ENCODE measurements at places on chromosomes 7 and 10.

DNA sequence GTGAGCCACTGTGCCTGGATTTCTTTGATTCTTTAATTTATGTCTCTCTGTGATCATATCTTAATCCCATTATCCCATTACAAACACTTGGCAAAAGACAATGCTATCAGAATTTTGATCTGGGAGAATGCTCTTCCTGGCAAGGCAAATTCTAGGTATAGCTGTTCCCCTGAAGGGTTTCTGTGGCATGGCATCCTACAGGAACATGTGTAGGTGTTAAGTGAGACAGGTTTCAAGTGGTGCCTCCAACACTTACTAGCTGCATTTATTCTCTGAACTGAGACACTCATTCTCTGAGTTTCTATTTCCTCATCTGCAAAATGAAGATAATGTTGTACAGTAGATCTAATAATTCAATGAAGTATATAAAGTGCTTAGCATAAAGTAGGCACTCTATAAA, 87.1 kb upstream of the CTTNBP2 start:
- DNase-seq: no peak

DNA sequence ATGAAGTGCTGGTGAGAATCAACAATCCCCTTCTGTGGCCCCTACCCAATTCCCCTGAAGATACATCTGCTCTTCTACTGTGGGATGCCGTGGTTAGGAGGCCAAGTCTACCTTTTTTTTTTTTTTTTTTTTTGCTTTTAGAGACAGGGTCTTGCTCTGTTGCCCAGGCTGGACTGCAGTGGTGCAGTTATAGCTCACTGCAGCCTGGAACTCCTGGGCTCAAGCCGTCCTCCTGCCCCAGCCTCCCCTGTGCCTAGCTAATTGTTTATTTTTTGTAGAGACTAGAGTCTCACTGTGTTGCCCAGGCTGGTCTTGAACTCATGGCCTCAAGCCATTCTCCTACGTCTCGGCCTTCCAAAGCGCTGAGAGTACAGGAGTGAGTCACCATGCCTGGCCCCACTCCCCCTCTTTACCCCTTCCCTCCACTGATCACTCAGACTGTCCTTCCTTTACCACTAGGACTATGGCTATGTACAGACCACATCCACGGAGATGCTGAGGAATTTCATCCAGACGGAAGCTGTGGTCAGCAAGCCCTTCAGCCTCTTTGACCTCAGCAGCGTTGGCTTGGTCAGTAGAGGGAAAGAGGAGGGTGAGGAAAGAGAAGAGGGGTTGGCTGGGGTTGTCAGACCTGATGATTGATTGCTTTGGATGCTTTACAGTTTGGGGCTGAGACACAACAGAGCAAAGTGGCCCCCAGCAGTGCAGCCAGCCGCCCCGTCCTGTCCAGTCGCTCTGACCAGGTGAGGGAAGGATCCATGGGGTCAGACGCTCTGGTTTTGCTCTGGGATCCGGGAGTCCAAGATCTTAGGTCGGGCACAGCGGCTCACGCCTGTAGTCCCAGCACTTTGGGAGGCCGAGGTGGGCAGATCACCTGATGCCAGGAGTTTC, 1.8 kb downstream of the AP4M1 start:
- DNase-seq: no peak

GRCh38 chr10:7896297-7896696, 78.0 kb downstream of the TAF3 start:
- DNase-seq: no peak

DNA sequence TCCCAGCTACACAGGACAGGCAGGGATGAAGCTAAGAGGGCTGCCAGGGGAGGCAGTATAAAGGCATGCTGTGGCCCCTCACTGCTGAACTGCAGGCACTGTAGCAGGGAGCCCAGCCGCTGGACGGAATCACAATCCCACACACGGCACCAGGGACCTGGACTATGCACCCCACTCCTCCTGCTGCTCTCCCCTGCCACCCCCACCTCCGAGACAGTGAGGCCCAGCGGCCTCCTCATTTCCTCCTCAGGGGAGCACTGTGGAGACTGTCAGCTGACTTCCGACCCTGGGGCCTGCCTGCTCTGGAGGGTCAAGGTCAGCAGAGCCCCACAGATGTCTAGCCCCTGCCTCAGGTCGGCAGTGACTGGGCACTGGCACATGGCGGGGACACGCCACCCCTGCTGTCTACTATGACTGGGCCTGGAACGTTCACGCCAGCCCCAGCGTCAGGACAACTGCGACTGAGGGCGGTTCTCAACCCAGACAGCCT, 92.7 kb downstream of the FAM53B start:
- no peak for DNase-seq

DNA sequence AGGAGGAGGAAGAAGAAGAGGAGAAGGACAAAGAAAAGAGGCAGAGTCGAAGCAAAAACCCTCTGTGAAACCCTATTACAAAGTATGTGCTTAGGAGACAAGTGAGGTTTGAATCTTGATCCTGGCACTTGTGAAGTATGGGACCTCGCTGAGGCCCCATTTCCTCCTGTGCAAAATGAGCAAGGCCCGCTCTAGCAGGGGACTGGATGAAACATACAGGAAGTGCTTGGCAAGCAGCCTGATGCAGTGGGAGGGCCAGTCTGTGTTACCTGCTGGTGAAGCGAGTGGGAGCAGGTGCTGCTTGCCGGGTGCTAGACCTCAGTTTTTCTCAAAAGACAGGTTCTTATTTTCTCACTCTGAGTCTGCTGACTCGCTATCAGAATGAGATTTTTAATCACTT, 150.4 kb downstream of the JCAD start:
- no peak for DNase-seq

GRCh38 chr10:132158122-132158741, 28.5 kb upstream of the DPYSL4 start:
- DNase-seq: no peak

- DNase-seq: no peak
Measured at GRCh38 chr10:31709028-31709427, 219.6 kb downstream of the ARHGAP12 start.

DNA sequence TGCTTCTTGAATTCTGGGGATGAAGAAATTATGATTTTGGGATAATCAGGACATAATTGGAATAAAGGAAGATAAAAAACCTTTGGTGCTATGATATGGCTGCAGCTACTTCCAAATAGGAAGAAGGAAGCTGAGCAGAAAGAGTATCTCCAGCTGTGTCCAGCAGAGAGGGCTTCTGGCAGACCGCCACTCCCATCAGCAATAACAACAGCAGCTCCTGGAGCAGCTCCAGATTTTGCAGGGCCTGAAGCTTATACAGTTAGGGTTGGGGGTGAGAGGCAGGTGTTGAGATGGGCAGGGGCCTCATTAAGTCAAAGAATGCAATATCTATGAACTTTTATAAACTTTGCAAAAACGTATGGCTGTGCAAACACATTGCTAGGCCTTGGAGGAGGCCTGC, 62.3 kb downstream of the C10orf120 start:
- no peak for DNase-seq

DNA sequence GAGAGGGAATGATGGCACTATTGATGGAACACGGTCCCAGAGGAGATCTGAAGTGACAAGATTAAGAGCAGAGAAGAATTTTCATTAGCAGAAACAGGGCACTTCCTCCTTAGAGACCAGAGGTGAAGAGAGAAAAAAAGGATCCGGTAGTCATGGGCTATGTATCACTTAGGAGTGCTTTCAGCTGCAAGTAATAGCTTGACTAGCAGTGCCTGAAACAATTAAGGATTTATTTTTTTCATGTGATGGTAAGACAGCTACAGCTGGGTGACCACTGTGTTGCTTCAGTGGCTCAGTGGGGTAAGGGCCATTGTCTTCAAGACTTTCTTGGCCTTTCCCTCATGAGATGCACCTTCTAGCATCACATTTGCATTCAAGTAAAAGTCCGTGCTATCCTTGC, 515.1 kb upstream of the GALNT17 start:
- no peak for DNase-seq

DNA sequence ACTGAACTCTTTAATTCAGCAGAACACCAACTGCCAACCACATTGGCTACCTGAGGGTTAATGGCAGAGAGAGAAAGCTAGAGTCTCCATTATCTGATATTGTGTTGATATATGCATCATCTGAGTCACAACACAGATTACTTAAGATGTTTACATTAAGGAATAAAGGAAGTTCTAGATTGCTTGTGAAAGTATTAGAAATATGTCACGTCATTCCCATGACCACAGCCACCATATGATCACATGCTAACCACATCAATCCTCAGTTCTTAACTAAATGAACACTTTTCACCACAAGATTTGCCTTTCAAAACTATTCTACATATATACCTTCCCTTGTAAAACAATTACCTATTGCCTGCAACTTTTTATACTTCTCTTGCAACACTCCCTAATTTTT, 337.9 kb downstream of the FGFR2 start:
- no peak for DNase-seq

DNA sequence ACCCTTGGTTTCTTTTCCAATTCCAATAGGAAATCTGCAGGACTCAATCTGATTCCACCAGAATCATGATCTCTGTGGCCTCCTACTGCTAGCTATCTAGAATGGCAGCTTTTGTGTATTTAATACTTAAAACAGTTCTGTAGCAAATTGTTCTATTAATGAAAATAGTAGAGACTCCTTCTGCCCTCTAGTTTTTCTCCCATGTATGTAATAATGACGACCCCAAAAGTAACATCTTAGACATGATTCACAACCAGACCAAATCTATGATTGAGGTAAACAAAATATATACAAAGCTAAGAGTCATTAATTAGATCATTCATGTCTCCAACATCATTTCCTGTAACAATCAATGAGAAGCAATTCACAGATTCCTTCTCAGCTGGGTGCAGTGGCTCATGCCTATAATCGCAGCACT, 259.1 kb upstream of the MKLN1 start:
- no peak for DNase-seq

DNA sequence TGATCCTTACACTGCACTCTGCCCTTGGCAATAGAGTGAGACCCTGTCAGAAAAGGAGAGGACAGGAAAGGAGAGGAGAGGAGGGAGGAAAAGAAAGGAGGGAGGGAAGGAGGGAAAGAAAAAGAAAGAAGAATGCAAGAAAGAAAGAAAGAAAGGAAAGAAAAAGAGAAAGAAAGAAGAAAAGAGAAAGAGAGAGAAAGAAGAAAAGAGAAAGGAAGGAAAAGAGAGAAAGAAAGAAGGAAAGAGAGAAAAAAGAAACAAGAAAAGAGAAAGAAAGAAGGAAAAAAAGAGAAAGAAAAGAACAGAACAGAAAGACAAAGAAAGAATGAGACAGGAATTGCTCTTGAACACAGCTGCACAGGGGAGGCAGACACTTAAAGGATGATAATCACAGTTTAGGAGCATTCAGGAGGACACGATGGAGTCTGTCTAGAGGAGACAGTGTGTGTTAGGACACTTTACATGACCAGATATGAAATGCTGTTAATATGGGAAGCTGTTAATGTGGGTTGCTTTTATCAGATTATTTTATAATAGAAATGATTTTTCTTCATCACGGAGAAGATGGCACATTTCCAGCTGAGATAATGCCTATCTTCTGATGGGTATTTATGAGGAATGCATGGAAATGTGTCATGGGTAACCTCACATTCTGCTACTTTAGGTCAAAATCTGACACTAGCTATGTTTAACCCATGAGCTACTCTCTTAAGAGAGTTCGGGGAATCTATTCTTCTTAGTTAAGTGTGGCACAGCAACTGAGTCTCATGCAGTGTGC, 160.5 kb downstream of the BAMBI start:
- no peak for DNase-seq

GRCh38 chr7:33762151-33762910, 143.0 kb upstream of the BMPER start:
- no peak for DNase-seq

DNA sequence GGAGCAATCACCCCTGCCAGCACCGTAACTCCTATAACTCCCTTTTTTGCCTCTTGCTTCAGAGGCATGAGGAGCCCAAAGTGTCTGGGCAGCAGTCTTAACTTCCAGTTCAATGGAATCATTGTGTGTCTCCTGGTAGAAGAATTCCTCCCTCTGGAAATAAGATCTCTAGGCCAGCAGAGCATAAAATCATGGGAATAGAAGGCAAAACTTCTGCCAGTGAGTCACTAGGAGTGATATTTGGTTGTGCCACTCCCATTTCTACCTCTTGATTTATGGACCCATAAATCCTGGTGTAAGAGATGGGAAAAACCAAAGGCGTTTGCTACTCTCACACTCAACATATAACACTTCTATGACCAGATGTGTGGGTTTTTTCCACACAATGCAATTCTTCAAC, 104.9 kb upstream of the FAM180A start:
- DNase-seq: no peak

DNA sequence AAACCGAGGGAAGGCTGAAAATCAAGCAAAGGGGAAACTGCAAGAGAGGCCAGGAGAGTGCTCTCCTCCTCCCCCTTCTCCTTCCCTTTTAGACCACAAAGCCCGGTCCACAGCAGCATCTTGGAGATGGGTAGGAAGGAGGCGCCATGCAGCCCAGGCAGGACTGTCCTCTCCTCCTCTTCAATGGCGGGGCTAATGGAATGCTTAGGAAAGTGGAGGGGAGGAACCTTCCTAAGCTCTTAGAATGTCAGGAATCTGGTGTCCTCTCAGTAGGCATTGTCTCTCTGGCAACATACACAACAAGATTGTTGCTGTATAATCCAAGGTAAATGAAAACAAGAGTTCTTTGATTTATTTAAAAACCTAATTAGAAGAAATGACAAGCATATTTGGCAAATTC, 185.1 kb downstream of the DGKI start:
- DNase-seq: no peak

DNA sequence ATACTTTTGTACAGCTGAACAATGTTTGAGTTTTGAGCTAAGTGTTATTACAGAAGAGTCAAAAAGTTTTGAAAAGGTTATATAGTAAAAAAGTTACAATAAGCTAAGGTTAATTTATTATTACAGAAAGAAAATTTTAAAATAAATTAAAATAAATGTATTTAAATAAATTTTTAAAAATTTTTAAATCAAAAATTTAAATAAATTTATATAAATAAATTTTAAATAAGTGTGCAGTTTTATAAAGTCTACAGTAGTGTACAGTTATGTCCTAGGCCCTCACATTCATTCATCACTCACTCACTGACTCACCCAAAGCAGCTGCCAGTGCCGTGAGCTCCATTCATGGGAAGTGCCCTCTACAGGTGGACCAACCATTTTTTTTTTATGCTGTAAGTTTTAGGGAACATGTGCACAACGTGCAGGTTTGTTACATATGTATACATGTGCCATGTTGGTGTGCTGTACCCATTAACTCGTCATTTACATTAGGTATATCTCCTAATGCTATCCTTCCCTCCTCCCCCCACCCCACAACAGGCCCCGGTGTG, 462.9 kb upstream of the ZMIZ1 start:
- DNase-seq: no peak

DNA sequence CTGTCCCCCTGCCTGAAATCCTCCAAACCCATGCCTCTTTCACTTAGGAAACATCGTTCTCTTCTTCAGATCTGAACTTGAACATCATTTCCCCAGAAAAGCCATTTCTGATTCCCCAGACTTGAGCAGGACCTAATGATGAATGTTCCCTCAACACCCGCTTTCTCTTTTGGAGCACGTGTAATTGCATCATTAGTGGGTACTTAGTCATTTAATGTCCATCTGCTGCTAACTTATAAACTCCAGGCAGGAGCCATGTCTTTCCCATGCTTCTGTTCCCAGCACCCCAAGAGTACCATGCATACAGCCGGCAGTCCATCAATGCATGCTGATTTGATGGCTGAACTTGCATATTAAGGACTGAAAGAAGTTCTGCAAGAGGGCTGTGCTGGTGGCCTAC, 36.5 kb upstream of the ECHDC3 start:
- DNase-seq: no peak
